ENCODE measurements at places on chromosomes 12 and 14.

DNA sequence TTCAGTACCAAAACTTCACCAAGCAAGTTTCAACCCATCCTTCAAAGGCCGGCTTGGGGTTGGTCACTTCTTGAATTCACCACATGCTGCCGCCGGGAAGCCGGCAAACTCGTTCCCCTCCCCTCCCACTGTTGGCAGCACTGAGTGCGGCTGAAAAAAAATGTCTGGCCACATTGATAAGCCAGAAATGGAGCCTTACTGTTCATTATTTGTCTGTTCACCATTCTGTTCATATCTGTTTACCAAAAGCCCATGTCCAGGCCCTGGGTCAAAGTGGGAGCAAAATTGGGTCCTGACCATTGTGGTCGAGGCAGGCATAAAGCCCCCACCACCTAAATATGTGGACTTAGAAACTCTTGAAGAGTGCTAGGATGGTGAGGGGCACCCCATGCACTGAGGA, 7.3 kb upstream of the HSP90AA1 start:
- no peak for DNase-seq

DNA sequence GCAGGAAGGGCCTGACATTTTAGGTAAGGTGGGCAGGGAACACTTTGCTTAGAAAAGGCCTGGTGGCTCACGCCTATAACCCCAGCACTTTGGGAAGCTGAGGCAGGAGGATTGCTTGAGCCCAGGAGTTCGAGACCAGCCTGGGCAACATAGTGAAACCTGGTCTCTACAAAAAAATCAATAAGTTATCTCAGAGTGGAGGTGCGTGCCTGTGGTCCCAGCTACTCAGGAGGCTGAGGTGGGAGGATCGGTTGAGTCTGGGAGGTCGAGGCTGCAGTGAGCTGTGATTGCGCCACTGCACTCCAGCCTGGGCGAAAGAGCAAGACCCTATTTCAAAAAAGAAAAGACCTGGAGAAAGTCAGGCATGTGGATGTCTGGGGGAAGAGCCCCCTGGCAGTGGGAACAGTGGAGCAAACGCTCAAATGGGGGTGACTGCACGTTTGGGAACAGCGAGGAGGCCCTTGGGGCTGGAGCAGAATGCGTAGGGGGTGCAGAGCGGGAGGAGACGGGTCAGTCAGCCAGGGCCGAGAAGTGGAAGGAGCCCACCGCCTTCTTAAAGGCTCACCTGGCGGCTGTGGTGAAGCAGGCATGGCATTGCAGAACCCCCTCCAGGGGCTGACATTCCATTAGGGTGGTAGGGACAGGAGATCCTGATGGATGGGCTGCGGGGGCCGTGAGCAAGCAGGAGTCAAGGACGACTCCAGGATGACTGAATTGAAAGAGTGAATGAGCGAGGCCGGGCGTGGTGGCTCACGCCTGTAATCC, 6.2 kb upstream of the KIF26A start:
- DNase-seq: no peak

DNA sequence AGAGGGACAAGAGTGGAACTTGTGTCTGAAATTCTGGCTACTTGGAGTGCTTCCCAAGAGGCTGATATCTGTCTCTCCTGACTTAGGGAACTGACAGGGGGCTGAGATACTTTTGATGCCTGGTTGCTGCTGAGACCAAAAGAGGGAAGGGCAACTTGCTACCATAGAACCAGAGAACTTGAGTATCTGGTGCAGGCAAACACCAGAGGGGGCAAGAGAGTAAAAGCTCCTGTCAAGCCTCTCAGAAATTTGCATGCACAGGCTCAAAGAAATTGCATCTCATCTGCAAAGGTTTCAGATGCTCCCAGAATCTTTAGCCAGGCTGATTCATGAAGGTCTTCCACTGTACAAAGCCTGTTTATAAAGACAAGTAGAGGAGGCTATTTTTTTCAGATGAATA, 391.3 kb upstream of the FOXG1 start:
- no peak for DNase-seq

DNA sequence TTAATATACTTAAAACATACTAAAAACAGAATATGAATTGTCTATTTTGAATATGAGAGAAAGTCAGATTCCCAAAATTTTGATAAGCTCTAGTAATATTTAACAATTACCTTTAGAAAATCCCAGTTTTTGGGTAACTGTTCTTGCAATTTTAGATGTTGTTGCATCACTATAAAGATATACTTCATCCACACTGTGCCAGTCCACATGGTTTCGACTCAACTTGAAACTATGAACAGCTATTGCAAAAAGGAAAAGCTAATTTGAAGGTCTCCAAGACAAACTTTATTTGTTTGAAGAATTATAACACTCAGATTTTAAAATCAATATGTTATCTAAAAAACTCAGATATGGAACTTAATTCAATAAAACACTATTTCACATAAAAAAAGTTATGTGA, 59.9 kb downstream of the DDHD1 start:
- DNase-seq: no peak

- no peak for DNase-seq
Measured at GRCh38 chr12:112971248-112971647, 7.1 kb upstream of the OAS2 start.

- DNase-seq: no peak
Measured at GRCh38 chr12:4274396-4275015, 944 bp downstream of the CCND2 start.

DNA sequence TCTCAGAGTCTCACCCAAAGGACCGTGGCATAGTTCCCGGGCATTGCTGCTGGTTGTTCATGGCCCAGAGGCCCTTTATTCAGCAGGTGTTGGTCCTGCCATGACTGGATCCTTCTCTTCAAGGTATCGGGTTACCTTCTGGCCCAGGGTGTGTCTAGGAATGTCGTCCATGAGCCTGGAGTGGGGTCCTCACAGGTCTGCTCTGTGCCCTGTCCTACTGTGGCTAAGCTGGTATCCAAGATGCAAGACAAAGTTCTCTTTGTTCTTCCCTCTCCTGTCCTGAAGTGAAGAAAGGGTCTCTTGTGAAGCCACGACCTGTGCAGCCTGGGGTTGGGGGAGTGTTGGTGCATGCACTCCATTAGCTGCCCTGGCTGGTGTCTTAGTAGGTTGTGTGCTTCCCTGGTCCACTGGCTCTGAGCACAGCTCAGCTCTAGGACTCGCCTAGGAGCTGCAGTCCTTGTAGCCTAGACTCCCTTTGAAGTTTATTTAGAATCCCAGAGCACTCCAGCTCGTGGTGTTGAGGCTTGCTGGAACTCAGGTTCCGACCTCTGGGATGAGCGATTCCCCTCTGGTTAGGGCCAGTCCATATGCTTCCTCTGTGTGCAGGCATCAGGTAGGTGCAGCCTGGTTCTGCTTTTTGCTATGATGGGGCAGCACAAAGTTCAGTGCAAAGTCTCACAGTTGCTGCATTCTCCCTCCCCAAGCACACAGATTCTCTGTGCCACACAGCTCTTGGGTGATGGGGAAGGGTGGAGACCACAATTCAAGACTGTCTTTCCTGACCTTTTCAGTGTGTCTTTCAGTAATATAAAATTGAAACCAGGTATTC, 117.4 kb downstream of the NUBPL start:
- DNase-seq: no peak

- DNase-seq: no peak
Measured at GRCh38 chr12:64756376-64756775, 2.8 kb downstream of the GNS start.

- DNase-seq: no peak
Measured at GRCh38 chr12:28898038-28898437, 251.0 kb upstream of the FAR2 start.

GRCh38 chr12:72546106-72546505, 273.9 kb downstream of the TRHDE start:
- no peak for DNase-seq

Data from OCI-LY7 (cell line).